ENCODE measurements at places on chromosomes 6 and 20.

DNA sequence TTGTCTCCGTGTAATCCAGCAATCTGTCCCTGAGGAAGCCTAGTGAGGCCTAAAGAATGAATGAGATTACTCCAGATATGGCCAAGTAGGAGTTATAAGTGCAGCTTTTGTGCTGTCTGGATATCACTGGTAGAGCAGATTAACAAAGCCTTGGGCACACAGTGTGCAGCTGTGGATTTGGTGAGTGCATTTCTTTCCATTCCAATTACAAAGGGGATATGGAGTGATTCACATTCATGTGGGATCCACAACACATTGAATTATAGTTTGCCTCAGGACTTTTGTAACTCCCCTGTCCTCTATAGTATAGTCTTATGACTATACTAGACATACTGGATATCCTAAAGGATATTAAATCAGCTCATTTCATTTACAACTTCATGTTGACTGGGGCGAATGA is 47.1 kb downstream of the HLA-F start:
- no peak for DNase-seq

DNA sequence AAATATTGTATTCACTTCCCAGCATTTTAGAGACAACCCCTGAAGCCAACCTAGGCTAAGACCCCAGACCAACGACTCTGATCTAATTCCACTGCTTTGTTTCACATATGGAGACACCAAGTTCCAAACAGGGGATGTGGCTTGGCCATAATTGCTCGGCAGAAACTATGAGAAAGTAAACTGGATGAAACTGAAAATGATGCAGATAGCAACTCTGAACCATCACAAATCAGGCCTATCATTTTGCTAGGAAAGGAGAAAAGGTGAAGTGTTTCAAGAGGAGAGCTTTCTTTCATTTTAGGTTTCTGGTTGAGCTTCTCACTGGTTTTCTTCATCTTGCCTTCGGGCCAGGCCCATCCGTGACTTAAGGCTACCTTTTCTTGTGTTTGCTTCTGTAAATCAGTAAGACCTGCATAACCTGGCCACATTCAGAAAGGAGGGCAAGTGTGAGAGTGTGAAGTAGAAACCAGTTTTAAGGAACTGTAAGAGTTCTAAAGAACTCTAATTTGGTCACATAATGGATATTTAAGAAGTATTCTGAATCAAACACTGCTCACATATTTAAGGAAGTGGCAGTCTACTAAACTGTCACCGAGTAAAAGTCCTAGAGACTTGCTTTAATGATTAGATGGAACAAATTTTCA is 105.8 kb downstream of the BACH2 start:
- DNase-seq: no peak

DNA sequence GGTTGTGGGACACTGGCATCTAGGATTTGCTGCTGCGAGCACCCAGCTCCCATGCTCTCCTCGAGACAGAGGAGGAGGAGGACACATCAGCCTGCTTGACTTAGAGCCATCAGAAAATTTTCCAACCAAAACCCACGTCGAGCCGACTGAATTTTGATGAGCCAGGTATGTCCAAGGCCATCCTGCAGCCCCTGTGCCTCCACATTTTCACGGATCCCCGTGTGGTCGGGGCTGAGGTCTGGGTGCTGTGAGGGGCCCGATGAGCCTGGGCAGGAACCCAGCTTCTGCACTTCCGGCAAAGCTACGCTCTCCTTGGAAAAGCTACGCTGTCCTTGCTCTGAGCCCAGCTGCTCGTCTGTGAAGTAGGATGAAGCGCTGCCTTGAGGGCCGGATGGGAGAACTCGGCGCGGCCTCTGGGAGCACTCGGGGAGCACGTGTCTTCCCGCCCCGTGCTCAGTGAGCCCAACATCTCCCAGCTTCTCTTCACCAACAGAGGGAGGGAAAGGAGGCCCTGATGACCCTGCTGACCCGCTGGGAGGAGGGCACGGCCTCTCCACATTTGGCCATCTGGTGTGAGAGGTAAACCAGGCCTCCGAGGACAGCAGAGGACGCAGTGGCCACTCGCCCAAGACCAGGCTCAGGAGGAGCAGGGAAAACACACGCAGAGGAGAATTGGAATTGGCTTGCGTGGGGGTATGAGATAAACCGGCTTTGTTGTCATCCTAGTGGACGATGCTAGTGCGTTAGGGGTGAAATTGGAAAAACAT is 33.9 kb downstream of the PSMG4 start:
- no peak for DNase-seq

DNA sequence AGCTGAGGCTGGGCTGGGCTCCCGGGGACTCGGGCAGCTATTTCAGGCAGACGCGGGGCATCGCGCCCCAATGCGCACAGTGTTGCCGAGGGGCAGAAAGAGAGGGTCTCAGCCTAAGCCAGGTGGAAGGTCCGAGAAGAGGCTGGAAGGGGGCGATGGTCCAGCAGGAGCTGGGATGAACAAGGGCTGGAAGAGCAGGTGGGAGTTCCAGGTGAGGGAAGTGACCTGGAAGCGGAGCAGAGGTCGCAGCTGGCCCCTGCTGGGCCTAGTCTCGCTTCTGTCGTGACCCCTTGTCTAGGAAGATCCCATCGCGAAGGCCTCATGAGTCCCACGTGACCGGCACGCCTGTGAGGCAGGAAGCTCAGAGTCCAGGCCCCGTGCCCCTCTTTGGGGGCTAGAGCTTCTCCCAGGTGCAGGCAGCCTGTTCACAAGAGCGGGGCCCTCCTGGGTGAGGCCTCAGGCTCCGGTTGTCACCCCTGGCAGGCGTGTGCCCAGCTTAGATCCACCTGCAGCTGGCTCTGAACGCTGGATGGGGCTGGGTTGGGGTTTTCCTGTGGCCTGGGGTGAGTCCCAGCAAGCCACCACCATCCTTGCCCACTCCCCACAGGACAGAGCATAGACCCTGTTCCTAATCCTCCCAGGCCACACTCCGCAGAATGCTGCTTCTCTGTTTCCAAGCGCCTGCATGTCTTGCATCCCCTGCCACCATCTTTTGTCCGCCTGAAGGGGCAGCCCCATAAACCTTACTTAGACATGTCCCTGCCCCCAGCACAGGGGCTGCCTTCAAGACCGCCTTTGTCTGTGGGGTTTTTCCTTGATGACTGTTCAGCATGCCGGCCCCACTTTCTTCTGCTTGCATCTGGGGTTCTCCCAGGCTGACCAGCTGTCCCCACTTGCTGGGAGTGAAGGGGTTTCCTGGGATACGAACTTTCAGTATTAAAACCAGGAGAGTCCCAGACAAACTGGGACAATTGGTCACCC is 15.1 kb downstream of the SLC22A3 start:
- no peak for DNase-seq

Measured in DMS 273 treated with DMSO at 0.1 percent for 48 hours (cell line).